ENCODE measurements at places on chromosomes 13 and 19. TPM values are rescaled to one million over a fixed set of nuclear protein-coding genes. Genes with fewer than 3 reads are reported as not detected.

DNA sequence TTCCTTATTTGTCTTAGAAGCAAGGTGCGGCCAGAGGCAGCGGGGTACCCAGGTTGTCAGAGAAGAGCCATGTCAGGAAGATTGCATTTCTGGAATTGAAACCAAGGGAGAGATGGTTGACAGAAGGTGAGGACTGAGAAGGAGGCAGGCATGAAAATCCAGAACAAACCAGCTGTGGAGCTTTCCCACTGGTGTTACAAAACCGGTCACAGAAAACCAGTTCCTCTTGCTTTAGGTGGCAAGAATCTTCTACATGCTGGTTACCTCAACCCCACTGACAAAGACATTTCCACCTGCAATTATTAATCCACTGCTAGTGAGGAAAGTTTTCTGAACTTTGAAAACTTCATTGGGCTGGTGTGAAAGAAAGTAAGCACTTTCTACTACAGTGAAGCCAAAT is 64.0 kb upstream of the MED4 start:
- DNase-seq: no peak

GRCh38 chr19:42074513-42075363 is 1.2 kb upstream of the ZNF574 start:
- DNase-seq: peak; percentile 5

- DNase-seq: no peak
Measured at GRCh38 chr19:35228177-35228930, at the start of gene FAM187B. Gene FAM187B, minus strand, starts transcription at chr19:35228739. Its CDS starts 59 bp downstream, at chr19:35228680.

- DNase-seq: no peak
Measured at GRCh38 chr13:48944221-48944620, 31.5 kb upstream of the FNDC3A start.

The RGL3 gene
- 8.6 TPM for total RNA-seq

The PODNL1 gene
- total RNA-seq: not detected

- no peak for DNase-seq
Measured at GRCh38 chr13:34044041-34044440, 226.1 kb downstream of the RFC3 start.

GRCh38 chr13:80036845-80037504 is 304.0 kb downstream of the SPRY2 start:
- no peak for DNase-seq

DNA sequence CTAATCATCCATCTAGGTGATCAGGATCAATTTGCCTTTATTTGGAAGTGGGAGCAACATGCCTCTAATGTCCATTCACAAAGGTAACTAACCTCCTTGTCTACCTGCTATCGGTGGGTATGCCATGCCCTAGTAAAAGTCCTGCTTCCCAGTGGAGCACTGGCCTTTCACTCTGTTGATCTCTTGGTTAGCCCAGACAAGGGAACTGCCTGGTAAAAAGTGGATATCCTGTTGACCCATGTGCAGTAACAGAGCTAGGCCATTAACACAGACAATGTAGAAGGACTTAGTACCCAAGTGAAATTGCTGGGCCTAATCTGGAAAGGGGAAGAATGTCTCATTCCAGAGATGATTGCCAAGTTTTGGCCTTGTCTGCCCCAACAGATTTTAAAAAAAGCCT is 171.5 kb upstream of the CSNK1A1L start:
- no peak for DNase-seq

DNA sequence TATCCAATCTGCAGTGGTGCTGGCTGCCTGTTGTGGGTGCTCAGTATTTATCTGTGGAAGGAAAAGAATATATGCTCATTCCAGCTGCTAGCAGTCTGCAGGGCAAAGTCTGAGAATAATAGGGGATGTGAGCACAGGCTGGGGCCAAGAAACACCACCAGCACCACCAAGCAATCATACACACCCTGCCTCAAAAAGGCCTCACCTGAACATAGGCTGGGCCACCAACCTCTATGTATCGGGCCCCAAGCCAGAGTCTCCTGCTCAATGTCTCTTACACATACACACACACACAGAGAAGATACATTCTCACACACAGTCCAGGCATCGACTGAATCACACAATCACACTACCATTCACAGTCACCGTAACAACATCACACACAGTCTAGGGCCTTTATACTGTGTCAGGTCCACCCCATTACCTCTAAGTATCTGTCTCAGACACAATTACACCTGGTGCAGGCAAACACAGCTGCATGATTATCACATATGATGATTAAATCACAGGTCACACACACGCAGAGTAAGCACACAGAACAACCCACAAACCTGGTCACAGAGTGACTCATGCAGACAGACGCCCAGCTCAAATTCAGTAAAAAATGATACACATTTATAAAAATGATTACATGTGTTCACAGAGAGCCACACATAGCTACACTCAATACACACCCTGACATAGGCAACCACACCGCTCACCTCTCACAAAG is 1.3 kb upstream of the ZSCAN22 start:
- no peak for DNase-seq

DNA sequence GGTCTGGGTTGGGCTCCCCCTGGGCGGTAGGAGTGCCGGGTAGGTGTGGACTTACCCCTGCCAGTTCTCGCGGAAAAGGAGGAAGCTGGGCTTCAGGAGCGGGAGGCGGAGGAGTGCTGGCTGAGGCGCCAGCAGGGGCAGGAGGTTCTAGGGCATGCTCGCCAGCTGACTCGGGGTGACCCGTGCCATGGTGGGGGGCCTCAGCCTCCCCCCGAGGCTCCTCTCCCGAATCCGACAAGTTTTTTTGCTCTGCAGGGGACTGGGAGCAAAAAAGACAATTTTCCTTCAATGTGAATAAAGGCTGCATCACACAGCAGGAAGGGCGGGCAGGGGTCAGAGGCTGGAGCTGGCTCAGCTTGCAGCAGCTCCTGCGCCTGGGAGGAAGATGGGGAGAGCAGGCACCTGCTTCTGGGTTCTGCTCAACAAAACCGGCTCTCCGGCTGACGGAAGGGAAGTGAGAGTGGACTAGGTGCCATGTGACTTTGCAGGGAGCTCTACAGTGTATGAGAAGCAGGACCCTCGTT is 26.5 kb downstream of the RANBP3 start:
- no peak for DNase-seq

The ADGRE2 gene
- 0.45 TPM for total RNA-seq

GRCh38 chr13:113851826-113852535 is 11.9 kb downstream of the GAS6 start:
- no peak for DNase-seq

DNA sequence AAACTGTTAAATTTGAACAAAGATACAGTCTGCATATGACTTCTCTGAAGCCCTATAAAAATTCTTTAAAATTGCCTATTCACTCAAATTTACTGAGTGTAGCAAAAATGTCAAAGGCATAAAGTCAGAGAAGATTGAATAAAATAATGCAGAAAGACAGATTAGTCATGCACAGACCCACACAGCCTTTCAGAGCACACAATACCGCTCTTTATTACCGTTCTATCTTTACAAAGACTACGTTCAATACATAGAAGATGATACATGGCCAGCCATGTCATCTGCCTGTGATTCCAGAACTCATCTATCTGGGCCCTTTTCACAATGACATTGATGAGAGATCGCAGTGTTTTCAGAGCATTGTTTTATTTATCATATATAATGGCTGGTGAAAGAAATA is 107.2 kb downstream of the URI1 start:
- no peak for DNase-seq

DNA sequence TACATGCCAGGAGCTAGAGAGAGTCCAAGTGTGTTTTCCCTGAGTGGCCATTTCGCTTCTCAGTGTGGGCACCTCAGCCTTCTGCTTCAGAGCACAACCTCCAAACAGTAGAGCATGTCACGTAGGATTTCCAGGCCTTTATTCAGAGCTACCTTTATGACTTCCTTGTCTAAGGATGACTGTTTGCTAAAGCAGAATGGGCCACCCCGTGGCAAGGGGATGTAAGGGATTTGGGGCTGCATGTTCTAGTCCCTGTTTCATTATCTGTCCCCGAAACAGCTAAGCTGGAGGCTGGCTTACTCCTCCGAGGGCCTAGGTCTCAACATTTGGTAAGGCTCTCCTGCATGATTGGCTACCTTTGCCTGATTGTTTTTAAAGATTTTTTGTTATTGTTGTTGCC is 6.0 kb downstream of the RNASEH2B start:
- no peak for DNase-seq

The AZU1 gene
- 0.35 TPM for total RNA-seq

DNA sequence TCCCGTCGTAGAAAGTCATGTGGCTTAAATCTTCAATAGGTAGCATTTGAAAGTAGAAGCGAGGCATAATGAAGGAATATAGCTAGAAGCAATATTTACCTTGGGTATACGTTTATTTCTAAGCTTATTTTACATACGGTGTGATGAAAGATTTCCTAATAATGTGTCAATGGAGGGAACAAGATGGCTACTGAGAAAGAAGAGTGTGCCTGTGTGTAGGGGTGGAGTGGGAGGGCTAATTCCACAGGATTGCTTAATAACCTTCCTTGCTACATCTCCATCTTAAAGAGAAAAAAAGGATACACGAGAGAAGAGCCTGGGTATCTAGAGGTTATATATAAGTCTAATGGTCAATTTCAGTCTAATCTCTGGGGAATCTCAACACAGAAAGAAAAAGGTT is 2.0 kb downstream of the SPART start:
- DNase-seq: peak; percentile 61

The LILRA5 gene
- total RNA-seq: not detected

DNA sequence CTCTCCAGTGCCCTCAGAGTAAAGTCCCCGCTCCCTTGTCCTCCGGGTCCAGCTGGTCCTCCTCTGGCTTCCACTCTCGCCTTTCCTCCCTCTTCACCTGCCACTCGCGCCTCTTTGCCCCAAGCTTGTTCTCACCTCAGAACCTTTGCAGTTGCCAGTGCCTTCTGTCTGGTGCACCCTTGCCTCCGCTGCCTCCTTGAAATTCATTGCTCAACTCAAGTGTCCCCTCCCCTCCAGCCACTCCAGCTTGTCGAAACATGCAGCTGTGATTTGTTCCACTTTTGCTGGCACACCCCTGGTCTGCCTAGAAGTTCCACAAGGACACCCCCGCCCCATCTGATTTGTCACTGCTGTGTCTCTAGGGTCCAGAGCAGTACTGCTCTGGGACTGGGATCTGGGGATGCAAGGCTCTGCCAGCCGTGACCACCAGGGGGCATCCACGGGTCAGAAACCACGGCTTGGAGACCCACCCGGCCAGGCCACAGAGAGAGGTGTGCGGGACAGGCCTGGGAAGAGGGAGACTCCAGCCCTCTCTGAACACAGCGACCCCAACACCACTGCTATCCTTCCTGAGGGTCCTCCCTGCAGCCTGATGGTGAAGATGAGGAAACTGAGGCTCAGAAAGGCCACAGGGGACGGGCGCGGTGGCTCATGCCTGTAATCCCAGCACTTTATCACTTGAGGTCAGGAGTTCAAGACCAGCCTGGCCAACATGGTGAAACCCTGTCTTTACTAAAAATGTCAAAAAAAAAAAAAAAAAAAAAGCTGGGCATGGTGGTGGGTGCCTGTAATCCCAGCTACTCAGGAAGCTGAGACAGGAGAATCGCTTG is 49.9 kb downstream of the AP1M1 start:
- peak; percentile 63 for DNase-seq

GRCh38 chr13:77172650-77173049 is 145.7 kb upstream of the FBXL3 start:
- DNase-seq: no peak

The SIGLEC14 gene
- total RNA-seq: not detected

The ATXN8OS gene
- total RNA-seq: not detected

The ZNF99 gene
- not detected for total RNA-seq

GRCh38 chr13:23728807-23729206 is 158.6 kb downstream of the TNFRSF19 start:
- DNase-seq: no peak

DNA sequence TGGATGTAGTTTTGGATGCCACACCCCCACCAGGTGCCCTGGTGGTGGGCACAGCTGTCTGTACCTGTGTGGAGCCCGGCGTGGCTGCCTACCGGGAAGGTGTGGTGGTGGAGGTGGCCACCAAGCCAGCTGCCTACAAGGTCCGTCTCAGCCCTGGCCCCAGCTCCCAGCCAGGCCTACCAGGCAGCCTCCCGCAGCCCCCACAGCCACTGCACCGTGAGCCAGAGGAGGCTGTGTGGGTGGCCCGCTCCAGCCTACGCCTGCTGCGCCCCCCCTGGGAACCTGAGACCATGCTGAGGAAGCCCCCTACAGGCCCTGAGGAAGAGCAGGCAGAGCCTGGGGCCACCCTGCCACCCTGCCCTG is 3.5 kb downstream of the CIC start:
- DNase-seq: no peak

- peak; percentile 26 for DNase-seq
Measured at GRCh38 chr13:113562085-113562749, 22.3 kb upstream of the TFDP1 start.

DNA sequence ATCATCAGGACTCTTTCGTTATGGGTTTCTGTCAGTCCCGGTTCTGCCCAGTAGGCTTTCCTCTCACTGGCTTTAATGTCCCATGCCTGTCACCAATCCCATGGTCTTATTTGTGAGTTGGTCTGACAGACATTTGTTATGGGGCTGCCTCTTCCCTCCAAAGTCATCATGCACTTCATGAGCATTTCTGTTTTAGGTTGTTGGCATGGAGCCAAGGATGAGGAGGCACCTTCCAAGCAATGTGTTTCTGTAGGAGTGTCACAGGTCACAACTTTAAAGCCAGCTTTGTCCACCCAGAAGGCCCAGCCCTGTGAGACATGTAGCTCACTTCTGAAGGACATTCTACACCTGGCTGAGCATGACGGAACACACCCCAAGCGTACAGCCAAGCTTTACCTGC is 8.5 kb downstream of the ZNF17 start:
- no peak for DNase-seq

- DNase-seq: no peak
Measured at GRCh38 chr19:35114353-35115176, 1.1 kb upstream of the FXYD3 start.

DNA sequence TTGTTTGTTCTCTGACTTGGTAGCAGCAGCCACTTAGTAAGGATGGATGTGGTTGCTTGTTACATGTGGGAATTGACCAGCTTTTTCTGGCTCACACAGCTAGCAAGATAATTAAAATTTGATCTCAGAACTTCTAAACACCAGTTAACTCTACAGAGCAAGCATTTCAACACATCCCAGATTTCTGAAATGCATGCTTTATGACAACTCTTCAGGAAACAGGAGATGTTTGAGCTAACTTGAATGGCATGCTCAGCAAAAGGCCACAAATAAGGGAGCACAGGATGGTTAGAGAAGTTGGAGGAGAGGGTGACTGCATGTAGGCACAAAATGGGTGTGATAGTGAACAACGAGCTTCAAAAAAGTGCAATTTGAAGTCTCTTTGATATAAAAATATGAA is 167.1 kb upstream of the SPRY2 start:
- DNase-seq: no peak

GRCh38 chr19:36150586-36150985 is 1.7 kb downstream of the COX7A1 start:
- no peak for DNase-seq

The ZNF285 gene
- total RNA-seq: 0.17 TPM

The NLRP5 gene
- not detected for total RNA-seq

DNA sequence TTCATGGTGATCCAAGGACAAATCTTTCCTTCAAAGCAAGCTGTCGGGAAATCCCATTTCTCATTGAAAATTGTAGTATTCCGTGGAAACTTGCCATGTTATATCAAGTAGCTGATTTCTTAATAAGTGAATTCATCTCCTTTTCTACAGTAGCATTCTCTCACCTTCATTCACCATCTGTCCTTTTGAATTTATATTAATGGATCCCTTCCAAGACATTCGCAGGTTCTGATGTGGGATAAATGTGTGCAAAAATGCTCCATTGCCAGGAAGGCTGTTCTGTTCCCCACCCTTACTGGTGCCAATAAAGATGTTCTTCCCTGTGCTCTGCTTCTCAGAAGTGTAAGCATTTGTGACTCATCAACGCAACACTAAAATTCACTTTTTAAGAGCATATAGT is 36.2 kb downstream of the AMER2 start:
- no peak for DNase-seq

GRCh38 chr13:38590230-38590629 is 96.6 kb upstream of the FREM2 start:
- DNase-seq: no peak
